ENCODE measurements at places on chromosomes 3 and 15.

DNA sequence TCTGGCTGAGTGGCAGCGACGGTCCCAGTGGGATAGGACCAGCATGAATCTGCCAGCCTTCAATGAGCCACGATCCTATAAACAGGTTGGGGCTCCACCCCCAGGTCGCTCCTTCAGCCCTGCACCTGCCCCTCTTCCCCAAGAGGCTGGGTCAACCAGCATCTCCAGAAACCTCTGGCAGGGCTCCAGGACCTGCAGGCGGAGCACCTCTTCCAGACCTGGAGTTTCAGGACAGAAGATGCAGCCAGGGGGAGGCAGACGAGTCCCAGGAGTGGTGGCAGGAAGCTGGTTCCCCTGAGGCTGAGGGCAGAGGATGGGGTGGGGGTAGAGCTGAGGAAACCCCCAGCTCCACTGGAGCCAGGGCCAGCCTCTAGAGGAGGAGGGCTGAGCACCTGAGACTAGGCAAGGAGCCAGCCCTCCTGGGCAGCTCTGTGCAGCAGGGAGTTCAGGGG, at the start of gene PLA2G4D:
Gene PLA2G4D (minus strand): TSS at position 51 of the 452 bp plus-strand sequence. CDS start 103 bp downstream, outside the sequence.
- no peak for DNase-seq

DNA sequence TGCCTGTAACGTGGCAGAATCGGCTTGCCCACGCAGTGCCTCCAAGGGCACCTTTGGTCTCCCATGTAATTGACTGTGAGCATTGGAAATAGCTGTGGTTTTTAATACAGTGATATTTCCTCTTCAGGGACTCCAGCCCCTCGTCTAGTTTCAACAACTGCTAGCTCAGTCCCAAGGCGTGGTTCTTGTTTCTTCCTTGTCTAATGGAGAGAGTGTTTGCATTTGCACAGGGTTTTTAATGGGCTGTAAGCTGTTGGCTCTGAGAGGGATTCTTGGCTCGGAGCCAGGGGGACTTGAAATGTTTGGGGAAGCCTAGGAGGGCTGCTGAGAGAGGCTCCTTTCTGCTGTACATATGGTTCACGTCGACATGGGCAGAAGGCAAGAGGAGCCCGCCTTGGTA, 86.2 kb downstream of the THSD4 start:
- DNase-seq = peak; percentile 59

- DNase-seq = no peak
Measured at GRCh38 chr3:4904811-4905695, 74.2 kb upstream of the BHLHE40 start.

DNA sequence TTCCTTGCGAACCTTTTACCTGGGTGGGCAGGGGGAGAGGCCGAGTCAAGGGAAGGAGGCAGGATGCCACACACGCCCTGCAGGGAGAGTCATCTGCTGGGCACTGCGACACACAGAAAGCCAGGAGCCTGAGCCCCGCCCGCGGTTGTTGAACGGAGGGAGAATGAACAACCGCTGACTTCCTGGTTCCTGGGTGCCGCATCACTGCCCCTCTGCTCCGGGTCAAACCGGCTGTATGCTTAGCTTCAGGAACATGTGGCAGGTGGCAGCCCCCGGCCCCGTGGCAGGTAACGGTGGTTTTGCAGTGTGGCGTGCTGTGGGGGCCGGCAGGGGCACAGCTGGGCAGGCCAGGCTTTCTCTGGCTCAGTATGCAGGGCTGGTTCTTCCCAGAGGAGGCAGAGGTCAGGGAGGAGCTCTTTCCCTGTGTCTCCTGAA, 33.4 kb downstream of the APBA2 start:
- DNase-seq = no peak

- DNase-seq = no peak
Measured at GRCh38 chr3:177633671-177634207, 436.5 kb upstream of the TBL1XR1 start.

GRCh38 chr3:143182866-143183664, 63.5 kb downstream of the CHST2 start:
- DNase-seq = no peak

DNA sequence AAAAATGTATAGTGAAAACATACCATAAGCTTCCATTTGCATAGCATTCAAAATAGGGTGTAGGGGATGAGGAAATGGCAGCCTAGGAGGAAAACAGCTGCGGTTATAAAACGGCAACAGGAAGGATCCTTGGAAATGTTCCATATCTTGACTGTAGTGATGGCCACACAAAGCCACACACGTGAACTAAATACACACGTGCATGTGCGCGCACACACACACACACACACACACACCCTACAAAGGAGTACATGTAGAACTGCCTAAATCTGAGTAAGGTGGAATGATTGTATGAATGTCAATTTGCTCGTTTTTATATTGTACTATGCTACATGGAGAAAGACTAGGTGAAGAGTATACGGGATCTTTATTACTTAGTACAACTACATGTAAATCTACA, 3.9 kb upstream of the IREB2 start:
- no peak for DNase-seq

GRCh38 chr3:126309861-126310655, 47.1 kb downstream of the KLF15 start:
- DNase-seq = no peak

DNA sequence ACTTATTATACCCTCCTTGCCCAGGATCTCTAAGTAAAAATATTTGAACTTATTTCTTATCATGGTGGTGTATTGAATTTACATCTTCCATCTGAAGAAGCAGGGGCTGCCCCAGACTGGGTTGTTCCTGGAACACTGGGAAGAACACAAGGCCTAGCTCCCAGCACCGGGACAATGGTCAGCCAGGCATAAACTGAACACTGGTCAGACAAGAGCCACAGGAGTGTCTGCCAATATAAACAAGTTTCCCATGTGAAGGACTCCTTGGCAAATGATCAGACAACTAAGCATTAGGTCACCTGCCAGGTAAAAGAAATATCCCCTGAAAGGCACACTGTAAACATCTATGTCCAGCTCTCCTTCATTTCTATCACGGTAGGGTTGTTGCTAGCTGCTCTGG, 172.4 kb downstream of the ATP8B4 start:
- DNase-seq = no peak

DNA sequence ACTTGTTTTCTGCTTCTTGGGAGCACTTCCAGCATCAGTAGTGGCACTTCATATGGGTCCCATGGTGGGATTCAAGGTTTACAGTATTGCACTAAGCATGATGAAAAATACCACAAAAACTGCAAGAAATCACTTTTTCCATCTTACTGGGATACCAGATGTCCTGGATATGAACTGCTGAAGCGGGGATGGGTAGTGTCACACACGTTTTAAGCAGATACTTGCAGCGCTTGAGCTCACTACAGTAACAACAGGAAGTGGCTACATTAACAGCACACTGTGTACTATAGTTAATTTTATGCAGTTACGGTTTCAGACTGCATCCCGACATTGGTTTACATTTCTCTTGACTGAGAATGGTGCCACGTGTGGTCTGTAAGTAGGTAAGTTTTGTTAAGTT, 3.5 kb upstream of the ISG20 start:
- DNase-seq = no peak

GRCh38 chr15:80779658-80780415, 667 bp downstream of the CEMIP start:
- DNase-seq = peak; percentile 23

DNA sequence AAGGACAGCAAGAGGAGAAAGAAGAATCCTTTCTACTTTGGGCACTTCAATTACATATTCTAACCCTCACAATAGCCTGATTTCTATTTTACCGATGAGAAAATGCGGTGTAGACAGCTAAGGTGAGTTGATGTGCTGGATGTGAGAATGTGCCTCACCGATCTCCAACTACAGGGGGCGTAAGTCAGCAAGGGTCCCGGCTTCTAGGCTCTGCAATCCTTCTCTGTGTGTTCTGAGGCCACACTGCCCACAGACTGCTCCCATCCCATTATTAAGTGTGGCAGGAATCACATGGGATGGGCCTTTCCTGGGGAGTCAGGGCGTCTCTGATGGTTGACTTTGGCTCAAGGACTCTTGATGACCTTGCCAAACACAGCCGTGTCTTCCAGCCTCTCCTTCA, 23.6 kb upstream of the RPL35A start:
- DNase-seq = no peak

- no peak for DNase-seq
Measured at GRCh38 chr3:32872487-32873382, 54.9 kb downstream of the TRIM71 start.

GRCh38 chr15:50241684-50242450, 23.7 kb downstream of the HDC start:
- DNase-seq = no peak

DNA sequence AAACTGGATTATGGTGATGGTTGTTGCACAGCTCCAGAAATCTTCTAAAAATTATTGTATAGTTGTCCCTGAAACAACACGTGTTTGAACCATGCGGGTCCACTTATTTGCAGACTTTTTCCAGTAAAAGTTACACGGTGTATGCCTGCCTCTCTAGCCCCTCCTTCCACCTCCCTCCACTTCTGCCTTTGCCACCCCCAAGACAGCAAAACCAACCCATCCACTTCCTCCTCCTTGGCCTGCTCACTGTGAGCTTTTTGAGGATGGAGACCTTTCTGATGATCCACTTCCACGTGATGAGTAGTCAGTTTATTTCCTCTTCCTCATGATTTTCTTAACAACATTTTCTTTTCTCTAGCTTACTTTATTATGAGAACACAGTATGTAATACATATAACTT, 5.4 kb downstream of the CYFIP1 start:
- no peak for DNase-seq

DNA sequence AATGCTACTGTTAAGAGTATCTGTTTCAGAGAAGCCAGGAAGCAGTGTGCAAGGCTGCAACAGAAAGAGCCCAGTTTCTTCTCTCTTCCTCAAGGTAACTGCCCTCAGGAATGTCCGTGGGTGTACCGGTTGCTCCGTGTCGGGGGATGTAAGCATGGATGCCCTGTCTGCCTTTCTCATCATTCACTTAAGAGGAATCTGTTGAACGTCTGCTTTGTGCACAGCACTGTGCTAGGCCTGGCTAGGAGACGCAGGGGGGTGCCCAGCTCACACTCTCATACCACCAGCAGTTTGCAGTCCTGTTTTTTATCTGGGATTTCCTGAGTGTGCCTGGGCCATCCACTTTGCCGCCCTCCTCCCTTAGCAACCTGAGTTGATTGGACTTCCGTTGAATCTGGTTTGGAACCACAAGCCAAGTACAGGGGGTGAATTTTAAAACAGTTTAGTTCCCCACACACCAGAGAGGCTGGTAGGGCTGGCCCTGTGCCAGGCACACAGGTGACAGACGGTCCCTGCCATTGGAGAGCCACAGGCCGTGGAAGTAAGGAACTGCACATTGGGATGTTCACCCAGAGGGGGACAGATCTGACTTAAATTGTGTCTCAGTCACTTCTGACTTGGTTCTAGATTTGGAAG, 11.2 kb downstream of the BOC start:
- peak; percentile 63 for DNase-seq

GRCh38 chr15:79358069-79358468, 47.2 kb downstream of the TMED3 start:
- DNase-seq = no peak

GRCh38 chr3:113570158-113570557, 37.8 kb downstream of the SIDT1 start:
- no peak for DNase-seq

DNA sequence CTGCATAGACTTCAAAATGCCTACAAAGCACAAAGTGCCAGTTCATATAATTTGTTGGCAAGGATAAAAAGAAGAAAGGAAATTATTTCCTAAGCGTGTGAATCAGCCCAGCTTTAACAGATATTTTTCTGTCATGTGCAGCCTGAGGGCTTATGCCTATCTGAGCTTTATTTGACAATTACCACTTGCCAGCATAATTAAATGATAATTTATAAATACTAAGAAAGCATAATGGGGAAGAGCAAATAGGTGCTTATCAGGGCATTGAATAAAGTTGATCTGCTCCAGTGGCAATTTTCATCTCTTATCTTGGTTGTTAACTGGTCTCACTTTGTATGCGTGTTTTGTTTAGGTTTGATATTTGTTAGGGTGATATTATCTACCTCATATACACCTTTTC, 313.4 kb upstream of the DNAJC19 start:
- DNase-seq = no peak

DNA sequence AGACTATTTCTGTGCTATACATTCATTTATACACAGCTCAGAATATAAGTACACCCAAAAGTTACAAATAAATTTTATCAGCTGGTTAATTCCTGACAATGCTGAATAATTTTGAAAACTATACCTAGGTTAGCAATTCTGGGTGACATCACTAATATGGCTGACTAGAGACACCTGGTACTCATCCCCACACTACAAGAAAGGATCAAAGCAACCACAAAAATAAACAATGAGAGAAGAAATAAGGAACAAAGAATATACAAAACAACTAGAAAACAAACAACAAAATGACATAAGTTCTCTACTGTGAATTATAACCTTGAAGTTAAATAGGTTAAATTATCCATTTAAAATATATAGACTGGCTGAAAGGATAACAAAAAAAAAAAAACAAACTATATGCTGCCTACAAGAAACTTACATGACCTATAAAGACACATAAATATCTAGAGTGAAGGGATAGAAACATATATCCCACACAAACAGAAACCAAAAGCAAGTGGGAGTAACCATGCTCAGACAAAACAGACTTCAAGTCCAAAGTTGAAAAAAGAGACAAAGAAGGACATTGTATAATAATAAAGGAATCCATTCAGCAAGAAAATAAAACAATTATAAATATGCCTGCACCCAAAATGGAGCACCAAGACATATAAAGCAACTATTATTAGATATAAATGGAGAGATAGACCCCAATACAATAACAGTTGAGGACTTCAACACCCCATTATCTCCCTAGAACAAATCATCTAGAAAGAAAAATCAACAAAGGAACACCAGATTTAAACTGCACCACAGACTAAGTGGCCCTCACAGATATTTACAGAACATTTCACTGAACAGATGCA, 57.8 kb downstream of the IMPG2 start:
- DNase-seq = no peak
